ENCODE measurements at places on chromosomes 5 and 9. TPM values are rescaled to one million over a fixed set of nuclear protein-coding genes. Genes with fewer than 3 reads are reported as not detected.

ISL1 gene
- total RNA-seq: not detected

DNA sequence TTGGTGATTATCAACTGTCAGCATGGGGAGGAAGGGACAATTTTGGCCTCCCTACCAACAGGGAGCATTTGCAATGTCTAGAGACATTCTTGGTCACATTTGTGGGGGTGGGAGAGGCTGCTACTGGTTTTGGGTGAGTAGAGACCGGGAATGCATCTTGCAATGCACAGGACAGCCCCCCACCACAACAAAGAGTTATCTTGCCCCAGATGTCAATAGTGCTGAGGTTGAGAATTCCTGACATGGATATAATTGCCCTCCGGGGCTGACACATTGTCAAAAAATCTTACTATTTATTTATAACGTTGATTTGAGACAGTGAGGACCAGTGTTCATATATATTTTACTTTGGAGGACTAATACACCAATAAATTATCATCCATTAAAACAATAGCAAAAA, 316.1 kb downstream of the PSAT1 start:
- no peaks in the 10 kb centered on the region for H3K36me3 ChIP-seq
- DNase-seq: no peak
- H3K27ac ChIP-seq: no peak overlapping the region
- H3K4me1 ChIP-seq: no peaks in the 10 kb centered on the region

DNA sequence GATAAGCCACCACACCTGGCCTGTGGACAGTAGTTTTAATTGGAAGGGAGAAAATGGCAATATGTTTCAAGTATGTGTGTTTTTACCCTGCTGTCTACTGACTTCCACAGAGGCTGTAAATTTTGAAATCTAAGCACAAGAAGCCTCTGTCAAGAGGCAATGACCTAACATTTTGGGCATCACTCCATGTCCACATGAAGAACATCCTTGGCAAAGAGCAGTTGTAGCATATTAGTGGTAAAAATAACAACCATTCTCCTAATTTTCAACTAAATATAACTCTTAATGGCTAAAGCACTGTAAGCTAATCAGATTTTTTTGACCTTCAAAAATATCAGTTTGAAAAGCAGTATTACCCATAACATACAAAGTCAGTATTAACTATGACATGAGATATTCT, 100.3 kb upstream of the APC start:
- H3K4me1 ChIP-seq: peaks cover 16% of the 10 kb centered on the region
- H3K36me3 ChIP-seq: no peaks in the 10 kb centered on the region
- DNase-seq: no peak
- H3K27ac ChIP-seq: no peak overlapping the region

GRCh38 chr5:38756068-38756467, 89.7 kb upstream of the OSMR start:
- no peak overlapping the region for H3K4me3 ChIP-seq
- DNase-seq: no peak
- H3K27me3 ChIP-seq: no peaks in the 10 kb centered on the region
- peaks cover 23% of the 10 kb centered on the region for H3K4me1 ChIP-seq
- H3K27ac ChIP-seq: no peak overlapping the region

GRCh38 chr5:74621492-74621891, 19.0 kb downstream of the ENC1 start:
- no peak overlapping the region for H3K4me3 ChIP-seq
- no peak for DNase-seq
- no peaks in the 10 kb centered on the region for H3K27me3 ChIP-seq
- no peaks in the 10 kb centered on the region for H3K4me1 ChIP-seq

DNA sequence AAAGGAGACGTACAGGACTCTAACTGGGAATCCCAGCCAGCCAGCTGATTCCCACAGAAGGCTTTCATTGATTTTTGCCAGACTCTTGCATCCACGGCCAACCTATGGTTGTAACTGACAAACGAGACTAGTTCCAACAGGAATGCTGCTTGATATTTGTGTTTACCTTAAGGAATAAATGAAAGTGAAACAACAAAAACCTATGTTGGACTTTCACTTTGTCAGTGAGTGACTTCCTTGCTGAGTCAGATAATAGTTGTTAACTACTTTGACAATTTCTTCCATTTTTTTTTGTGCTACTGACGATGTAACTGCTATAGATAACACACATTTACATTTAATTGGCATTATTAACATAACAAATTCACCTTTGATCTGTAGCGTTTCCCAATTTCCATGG, 63.4 kb upstream of the LRRTM2 start:
- no peak overlapping the region for H3K27ac ChIP-seq
- no peak overlapping the region for H3K4me3 ChIP-seq
- peaks cover 29% of the 10 kb centered on the region for H3K36me3 ChIP-seq
- peaks cover 11% of the 10 kb centered on the region for H3K4me1 ChIP-seq

- no peaks in the 10 kb centered on the region for H3K4me1 ChIP-seq
- no peaks in the 10 kb centered on the region for H3K36me3 ChIP-seq
- no peak overlapping the region for H3K4me3 ChIP-seq
These were observed 132.8 kb downstream of the ZNF354C start for GRCh38 chr5:179192891-179193470.
